Neural crest cell (in vitro differentiated cells): ENCODE measurements at places on chromosomes 1 and 21.

GRCh38 chr1:54604572-54605370, 18.6 kb downstream of the FAM151A start:
- DNase-seq, result no peak

- no peak for DNase-seq
Observed at GRCh38 chr21:26438976-26439375, 134.1 kb downstream of the CYYR1 start.

DNA sequence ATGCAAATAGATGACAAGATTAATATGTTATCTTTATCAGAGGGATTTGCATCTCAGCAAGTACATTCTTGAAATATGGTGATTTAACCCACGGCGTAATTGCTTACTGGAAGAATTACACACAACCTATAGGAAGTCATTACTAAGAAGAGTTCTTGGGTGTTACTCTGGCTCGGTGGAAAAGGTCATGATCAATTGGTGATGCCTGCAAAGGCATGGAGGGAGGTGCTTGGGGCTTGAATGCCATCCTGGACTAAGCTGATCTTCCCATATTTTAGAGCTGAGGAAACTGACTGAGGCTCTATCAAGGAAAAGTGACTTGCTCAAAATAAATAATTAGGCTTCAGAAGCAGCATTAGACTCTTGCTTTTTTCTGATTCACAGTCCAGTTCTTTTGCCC, 137.5 kb upstream of the JUN start:
- DNase-seq, result no peak

DNA sequence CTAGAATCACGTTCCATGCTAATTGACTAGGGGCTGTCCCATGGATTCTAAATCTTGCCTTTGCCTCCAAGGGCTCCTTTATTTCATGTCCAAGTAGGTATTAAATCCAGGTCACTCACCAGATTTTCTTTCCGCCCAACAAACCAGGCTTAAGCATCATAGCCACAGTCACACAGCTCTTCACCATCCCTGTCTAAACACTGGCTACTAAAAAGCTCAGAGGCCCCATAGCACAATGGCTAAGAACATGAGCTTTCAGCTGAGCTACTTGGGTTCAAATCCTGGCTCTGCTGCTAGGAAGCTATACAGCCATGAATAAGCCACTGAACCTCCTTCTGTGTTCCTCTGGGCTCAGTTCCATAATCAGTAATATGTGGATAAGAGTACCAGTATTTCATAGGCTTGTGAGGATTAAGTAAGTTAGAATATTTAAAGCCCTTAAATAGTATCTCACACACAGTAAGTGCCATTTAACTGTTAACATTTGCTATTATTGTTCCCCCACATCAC, 277.2 kb upstream of the GJB5 start:
- DNase-seq, result no peak

DNA sequence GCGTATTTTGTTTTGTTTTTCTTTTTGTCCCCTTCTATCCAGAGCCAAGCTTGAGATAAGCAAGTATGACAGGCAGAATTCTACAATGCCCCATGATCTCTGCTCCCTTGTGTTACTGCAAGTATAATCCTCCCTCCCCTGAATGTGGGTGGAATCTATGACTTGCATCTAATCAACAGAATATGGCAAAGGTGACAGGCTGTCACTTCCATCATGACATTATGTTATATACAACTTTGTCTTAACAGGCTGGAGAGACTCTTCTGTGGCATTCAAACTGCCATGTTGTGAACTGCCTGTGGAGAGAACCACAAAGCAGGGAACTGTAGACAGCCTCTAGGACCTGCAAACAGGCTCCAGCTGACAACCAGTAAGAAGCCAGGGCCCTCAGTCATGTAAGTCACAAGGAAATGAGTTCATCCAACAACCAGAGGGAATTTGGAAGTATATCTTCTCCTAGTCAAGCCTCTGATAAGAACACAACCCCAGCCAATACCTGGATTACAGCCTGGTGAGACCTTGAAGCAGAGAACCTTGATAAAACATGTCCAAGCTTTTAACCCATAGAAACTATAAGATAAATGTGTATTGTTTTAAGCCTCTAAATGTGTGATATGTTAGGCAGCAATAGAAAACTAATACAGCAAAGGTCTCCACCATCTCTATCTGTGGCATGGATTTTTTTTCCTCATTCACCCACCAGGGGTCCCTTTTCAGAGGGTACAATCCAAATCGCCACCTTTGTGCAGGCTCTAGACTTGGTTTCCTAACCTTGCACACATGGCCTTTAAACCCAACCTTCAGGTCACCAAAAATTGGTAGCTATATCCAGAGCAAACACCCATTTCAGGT, 5.7 kb upstream of the C1orf162 start:
- DNase-seq, result no peak

DNA sequence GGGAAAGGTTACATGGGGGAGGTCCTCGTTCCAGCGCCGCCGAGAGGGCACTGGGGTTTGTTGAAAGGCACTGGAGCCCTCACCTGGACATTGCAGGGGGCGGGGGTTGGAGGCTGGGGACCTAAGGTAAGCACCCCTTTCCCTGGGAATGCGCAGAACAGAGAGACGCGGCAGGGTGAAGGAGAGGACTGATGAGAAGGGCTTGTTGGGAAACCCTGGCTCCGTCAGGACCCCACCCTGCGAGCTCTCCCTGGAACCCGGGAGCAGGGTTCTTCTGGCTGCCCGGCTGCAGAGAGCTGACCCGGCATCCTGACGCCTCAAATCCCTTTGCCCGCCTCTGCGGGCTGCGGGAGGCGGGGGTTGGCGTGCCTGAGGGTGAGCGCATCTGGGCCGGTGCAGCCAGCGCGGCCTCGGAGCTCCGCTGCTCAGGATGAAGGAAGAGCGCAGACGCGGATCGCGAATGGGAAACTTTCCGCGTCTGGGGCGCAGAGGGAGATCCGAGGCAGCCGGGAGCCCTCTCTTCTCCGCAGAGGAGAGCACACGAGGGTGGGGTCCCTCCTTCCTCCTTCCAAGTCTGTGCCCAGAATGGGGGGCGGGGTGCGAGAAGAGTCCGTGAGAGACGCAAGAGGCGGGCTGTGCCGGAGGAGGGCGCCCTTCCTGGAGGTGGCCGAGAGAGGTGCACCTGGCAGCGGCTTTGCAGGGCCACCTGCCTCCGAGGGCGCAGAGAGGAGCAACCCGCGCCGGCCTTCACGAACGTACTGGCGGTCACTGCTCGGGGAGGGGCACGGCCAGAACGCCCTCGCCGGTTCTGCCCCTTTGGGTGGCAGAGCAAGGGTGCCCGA, 2.4 kb downstream of the IGSF21 start:
- no peak for DNase-seq

- DNase-seq, result no peak
Observed at GRCh38 chr1:162554258-162554657, 7.3 kb upstream of the UAP1 start.

- DNase-seq, result no peak
Observed at GRCh38 chr1:28451011-28451410, 54.8 kb upstream of the RCC1 start.

DNA sequence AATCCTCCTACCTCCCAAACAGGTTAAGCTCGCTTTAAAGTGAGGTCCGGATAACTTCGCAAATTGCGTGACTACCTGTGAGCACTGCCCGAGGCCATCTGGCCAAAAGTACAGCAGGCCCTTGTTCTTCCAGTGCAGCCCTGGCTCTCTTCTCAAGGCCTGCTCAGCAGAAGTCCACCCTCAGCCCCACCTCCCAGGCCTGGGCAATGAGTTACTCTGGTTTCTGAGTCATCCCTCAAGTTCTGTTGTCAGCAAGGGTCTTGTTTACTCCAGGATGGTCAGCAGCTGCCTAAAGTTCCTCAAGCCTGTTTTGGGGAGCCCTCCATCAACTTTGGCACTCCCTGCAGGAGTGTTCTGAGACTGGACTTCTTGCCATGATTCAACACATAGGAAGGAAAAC, 101.7 kb downstream of the BCAR3 start:
- no peak for DNase-seq
